ENCODE measurements at places on chromosomes 1 and 21.
A peak's percentile ranks its signal among the peaks of the same experiment; 100 is the strongest.

- H3K27ac ChIP-seq = no peak overlapping the region
- no peaks in the 10 kb centered on the region for H3K36me3 ChIP-seq
- H3K4me3 ChIP-seq = no peak overlapping the region
- peak; percentile 14 for DNase-seq
These were observed 171.3 kb upstream of the BEND5 start for GRCh38 chr1:48947761-48948537.

DNA sequence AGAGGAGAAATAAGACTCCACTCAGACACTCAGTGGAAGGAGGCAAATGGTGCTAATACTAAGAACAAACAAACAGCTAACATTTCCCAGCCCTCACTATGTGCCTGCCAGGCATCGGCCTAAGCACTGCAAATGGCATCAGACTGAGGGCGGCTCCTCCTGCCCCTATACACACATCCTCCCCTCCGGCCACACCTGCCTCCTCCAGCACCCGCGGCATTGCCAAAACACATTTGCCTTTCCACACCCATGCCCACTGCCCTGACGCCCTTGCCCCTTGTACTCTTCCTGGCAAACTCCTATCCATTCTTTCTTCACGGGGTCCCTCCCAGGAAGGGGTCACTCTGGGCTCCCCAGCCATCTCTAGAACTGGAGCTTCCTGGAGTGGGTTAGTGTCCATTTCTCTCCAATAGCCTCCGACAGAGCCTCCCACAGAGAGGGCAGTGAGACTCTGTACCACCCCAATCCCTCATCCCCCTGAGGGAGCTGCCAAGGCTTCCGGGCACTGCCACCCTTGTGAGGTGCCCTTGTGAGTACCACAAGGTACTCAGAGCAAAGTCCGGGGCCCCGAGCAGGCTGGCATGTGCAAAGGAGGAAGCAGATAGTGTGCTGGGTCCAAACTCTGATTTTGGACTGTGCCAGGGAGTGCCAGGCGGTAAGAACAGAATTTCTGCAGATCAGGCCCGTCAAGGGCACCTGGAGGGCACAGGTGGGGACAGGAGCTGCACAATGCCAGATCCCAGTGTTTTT lies 959 bp downstream of the AKR7A3 start:
- H3K27me3 ChIP-seq = peaks cover 38% of the 10 kb centered on the region
- no peak overlapping the region for H3K27ac ChIP-seq
- DNase-seq = no peak
- H3K36me3 ChIP-seq = peaks cover 3% of the 10 kb centered on the region
- peaks cover 6% of the 10 kb centered on the region for H3K4me1 ChIP-seq
- peak overlapping the region; percentile 60 for H3K4me3 ChIP-seq

- H3K4me3 ChIP-seq = no peak overlapping the region
- peaks cover 18% of the 10 kb centered on the region for H3K27me3 ChIP-seq
- no peak for DNase-seq
These were observed 8.3 kb upstream of the TRABD2B start for GRCh38 chr1:48005253-48006117.

GRCh38 chr1:55582084-55582483 lies 366.9 kb upstream of the USP24 start:
- H3K27ac ChIP-seq = no peak overlapping the region
- H3K4me1 ChIP-seq = peaks cover 27% of the 10 kb centered on the region
- no peak overlapping the region for H3K4me3 ChIP-seq
- no peaks in the 10 kb centered on the region for H3K36me3 ChIP-seq

DNA sequence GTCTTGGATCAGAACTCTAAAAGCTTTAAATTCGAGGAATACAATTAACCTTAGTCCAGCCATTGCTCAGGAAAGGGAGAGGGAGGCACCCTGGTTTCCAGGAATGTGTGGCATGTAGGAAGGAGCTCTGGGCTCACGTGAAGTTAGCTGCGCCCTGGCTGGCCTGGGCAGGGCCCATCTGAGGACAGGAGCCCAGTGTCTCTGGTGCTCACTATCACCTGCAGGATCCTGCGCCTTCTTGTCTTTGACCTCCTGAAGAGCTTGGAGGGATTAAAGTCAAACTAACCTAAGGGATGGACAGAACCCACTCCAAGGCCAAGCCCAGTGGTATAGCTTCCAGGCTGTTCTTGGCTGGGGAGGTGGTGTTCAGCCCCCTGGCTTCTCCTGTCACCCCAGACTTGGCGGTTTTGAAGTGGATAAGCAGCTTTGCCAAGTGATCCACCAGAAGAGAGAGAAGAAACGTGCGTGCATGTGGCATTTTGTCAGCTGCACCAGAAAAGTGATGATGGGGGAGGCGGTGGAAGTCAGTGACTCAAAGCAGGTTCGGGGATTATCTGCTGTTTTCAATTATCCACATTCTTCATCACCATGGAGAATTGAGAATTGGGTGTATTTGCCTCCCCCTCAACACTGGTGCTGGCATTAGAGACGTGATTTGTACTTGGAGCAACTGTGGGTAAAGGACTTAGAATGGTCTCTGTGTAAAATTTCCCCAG lies 11.9 kb upstream of the KCNN3 start:
- no peak for DNase-seq
- no peak overlapping the region for H3K4me3 ChIP-seq
- no peak overlapping the region for H3K27ac ChIP-seq

- DNase-seq = no peak
- H3K36me3 ChIP-seq = no peaks in the 10 kb centered on the region
- no peak overlapping the region for H3K27ac ChIP-seq
- H3K27me3 ChIP-seq = no peaks in the 10 kb centered on the region
These were observed 18.5 kb downstream of the CLDN14 start for GRCh38 chr21:36461277-36461917.

GRCh38 chr1:199287647-199288046 lies 648.8 kb downstream of the PTPRC start:
- no peak overlapping the region for H3K27ac ChIP-seq
- no peak overlapping the region for H3K4me3 ChIP-seq
- H3K27me3 ChIP-seq = no peaks in the 10 kb centered on the region
- H3K36me3 ChIP-seq = no peaks in the 10 kb centered on the region

- no peak overlapping the region for H3K4me3 ChIP-seq
- 0 out of 2 replicates have a peak, but pooled peaks cover 3% of the 10 kb centered on the region for H3K36me3 ChIP-seq
- no peak overlapping the region for H3K27ac ChIP-seq
These were observed 1882.4 kb downstream of the NCAM2 start for GRCh38 chr21:22880573-22880972.

- no peaks in the 10 kb centered on the region for H3K36me3 ChIP-seq
- H3K27ac ChIP-seq = no peak overlapping the region
- no peak overlapping the region for H3K4me3 ChIP-seq
- H3K4me1 ChIP-seq = no peaks in the 10 kb centered on the region
These were observed 135.6 kb upstream of the KCNJ15 start for GRCh38 chr21:38120984-38121855.

DNA sequence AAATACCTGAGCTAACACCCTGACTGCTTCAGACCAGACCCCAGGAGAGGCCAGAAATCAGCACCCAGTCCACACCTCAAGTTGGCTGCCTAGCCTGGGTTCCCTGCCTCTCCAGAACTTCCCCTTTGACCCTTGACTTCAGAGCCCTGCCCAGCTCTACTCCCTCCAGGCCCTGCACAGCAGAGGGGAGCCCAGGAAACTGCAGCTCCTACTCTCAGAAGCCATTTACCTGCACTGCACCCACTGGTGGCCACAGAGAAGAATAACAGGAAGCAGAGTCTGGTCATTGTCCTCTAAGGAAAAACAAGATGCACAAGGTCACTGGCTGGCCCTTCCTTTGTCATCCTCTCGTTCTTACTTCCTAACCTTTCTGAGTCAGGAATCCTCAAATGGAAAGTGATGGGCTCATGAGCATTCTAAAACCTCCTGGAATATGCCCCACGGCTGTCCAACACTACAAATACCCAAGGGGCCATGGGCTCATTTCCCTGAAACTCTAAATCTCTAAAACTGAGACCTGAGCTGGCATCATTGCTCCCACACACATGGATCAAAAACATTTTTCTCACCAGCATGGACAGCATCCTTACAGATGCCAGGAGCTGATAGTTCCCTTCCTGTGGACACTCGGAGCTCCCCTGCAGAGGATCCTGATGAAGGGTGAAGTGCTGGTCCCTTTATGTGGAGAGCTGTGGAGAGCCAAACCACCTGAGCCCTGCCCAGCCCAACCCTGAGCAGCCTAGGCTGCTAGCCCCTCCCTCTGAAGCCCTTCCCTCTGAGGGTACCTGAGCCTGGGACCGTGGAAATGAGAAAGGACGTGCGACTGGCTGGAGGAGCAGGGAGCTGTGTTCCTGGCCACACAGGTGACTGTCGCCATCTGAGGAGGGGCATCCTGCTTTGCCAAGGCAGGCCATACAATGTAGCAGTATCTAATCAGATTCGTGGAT lies at the start of gene ITLN2:
TSS of gene ITLN2 (minus strand) at position 652 of the 947 bp plus-strand sequence. CDS start at position 584, 68 bp downstream.
- peak; percentile 69 for DNase-seq
- peaks cover 4% of the 10 kb centered on the region for H3K36me3 ChIP-seq
- peak within 1 kb of the TSS; percentile 69 for H3K27ac ChIP-seq
- no peaks in the 10 kb centered on the region for H3K27me3 ChIP-seq

GRCh38 chr1:200869753-200870391 lies 2.9 kb upstream of the GPR25 start:
- H3K36me3 ChIP-seq = no peaks in the 10 kb centered on the region
- peaks cover 12% of the 10 kb centered on the region for H3K4me1 ChIP-seq
- H3K4me3 ChIP-seq = no peak overlapping the region
- DNase-seq = no peak
- no peak overlapping the region for H3K27ac ChIP-seq

DNA sequence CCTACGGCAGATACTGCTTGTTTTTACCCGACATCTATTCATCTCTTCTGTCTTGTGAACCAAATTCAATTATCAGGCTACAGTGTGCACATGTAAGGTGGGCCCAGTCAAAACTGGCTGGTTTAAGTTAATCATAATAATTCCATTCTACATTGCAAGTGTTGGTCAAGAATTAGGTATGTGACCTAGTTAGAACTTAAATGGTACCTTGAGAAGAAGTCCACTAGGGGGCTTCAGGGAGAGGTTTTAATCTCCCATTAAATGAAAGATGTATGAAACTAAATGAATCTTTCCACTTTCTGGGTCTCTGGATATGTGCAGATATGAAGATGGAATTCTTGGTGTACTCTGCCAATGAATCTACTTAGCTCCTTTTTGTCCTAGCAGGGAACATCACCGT lies 187.1 kb downstream of the CDC42BPA start:
- H3K4me1 ChIP-seq = peaks cover 2% of the 10 kb centered on the region
- no peak overlapping the region for H3K27ac ChIP-seq
- DNase-seq = no peak
- no peaks in the 10 kb centered on the region for H3K27me3 ChIP-seq
- H3K36me3 ChIP-seq = peaks cover 19% of the 10 kb centered on the region
- H3K4me3 ChIP-seq = no peak overlapping the region

- no peak overlapping the region for H3K4me3 ChIP-seq
- H3K36me3 ChIP-seq = peaks cover 50% of the 10 kb centered on the region
- no peaks in the 10 kb centered on the region for H3K27me3 ChIP-seq
- no peaks in the 10 kb centered on the region for H3K4me1 ChIP-seq
These were observed 24.7 kb downstream of the EPHX1 start for GRCh38 chr1:225834417-225835329.

DNA sequence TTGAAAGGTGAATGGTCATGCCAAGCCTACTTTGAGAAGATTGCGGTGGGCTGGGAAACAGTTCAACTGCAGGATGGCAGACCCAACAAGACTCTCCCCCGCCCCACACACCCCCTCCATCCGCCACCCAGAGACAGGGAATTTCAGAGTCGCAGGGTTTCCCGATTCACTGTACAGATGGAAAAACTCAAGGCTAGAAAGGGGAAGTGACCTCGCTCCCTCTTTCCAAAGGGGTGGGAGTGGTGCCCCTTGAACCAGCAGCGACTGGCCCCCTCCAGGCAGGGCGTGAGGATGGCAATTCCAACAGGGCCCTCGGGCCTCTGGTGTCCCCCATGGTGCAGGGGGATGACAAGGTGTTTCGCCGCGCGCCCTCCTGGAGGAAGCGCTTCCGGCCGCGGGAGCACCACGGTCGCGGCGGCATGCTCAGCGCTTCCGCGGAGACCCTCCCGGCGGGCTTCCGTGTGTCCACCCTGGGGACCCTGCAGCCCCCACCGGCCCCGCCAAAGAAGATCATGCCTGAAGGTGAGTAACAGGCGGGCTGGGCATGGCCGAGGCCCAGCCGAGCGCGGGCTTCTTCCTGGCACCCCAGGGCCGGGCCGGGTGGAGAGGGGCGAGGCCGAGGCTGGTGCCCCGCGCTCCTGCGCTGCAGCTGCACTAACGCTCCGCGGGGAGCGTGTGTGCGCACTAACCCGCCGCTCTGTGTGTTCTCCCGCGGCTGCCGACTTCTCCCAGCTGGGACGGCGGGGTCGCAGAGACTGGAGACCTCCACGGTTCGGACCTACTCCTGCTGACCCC lies 10.4 kb downstream of the MYOG start:
- H3K4me3 ChIP-seq = peak overlapping the region; percentile 27
- no peak overlapping the region for H3K27ac ChIP-seq

DNA sequence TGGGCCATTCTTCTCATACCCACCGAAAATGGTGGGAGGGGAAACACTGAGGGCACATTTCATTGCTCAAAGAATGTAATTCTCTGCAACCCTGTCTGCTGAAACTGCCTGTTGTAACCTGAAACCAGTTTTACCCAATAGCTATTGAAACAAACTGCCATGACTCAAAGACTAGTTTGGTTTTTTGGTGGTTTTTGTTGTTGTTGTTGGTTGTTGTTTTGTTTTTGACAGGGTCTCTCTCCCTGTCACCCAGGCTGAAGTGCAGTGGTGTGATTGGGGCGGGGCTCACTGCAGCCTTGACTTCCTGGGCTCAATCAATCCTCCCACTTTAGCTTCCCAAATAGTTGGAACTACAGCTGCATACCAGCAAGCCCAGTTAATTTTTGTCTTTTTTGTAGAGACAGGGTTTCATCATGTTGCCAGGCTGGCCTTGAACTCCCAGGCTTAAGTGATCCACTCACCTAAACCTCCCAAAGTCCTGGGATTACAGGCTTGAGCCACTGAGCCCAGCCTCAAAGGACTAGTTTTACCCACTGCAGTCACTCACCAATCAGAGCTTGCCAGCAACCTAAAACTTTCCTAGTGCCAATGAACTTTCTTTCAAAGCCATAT lies 2.1 kb upstream of the IPP start:
- peaks cover 10% of the 10 kb centered on the region for H3K4me1 ChIP-seq
- no peak overlapping the region for H3K27ac ChIP-seq
- no peak for DNase-seq

DNA sequence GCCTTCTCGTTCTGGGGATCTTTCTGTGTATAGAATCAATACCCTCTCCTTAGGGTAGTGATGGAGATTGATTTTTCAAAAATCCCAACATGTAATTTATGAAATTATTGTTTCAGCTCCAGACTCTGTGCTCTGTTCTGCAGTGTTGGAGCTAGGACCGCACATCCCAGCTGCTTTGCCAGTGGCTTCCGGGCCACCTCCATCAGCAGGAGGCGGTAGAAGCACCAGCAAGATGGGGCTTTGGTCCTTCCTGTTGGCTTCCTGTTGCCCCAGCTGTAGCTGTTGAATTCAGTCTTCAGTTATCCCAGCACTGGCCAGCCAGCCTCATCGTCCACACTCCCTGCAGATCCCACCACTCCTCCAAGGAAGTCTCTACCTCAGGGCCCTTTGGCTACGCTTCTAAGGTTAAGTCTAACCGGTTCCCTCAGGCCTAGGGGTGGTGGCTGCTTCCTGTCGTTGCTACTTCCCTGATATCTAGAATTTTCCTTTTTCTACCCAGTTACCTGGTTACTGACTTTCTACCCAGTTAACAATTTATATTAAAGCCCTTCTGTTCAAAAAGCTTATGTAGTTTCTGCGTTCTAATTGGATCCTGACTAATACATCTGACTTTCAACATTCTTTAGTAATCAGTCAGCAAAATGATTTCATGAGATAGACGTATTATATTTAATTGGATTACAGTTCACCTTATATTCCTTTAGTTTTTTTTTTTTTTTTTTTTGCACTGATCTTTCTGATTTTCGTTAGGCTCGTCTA lies 24.6 kb downstream of the GALNT2 start:
- peaks cover 24% of the 10 kb centered on the region for H3K4me1 ChIP-seq
- H3K36me3 ChIP-seq = peaks cover 4% of the 10 kb centered on the region
- DNase-seq = no peak
- no peak overlapping the region for H3K27ac ChIP-seq

All from WTC11 (cell line).